ENCODE measurements at places on chromosomes 12 and 14.

GRCh38 chr12:119710374-119710964 is 42.5 kb downstream of the PRKAB1 start:
- no peak for DNase-seq

DNA sequence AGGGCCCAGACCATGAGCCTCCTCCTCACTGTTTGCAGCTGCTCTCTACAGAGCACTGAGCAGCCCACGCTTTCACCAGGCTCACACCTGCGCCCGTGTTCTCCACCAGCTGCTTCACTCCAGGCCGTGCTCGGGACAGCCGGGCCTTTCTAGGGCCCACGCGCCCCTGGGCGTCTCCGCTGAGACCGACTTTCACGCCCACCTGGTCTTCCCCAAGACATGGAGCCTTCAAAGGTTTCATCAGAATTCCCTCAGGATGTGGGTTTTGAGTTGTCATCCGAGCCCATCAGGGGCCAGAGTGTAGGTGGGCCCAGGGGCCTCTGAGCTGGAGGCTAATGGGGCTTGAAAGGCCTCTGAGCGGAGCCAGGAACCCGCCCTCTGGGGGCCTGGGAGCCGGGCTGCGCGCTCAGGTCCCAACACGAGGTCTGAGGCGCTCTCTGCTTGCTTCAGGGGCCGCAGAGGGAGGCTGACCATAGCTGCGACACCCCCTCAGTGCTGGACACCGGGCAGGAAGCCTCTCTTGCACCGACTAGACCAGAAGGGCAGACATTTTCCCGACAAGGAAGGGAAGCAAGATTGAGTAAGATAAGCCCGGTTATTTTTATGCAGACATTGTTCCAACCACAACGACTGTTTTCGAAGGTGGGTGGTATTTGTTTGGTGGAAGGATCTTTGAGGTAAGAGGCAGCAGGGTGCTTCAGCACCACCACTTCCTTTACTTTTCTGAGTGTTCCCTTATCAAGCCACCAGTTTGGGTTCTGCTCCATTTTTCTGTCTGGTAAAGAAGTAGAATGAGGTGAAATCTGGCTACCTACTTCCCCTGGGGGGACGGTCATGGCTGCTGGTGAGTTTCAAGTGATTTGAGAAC is 125.0 kb upstream of the FUT8 start:
- peak; percentile 45 for DNase-seq

- DNase-seq: no peak
Observed at GRCh38 chr12:103456006-103456405, 39.8 kb downstream of the C12orf42 start.

- no peak for DNase-seq
Observed at GRCh38 chr14:90717916-90718315, 98.3 kb downstream of the TTC7B start.

DNA sequence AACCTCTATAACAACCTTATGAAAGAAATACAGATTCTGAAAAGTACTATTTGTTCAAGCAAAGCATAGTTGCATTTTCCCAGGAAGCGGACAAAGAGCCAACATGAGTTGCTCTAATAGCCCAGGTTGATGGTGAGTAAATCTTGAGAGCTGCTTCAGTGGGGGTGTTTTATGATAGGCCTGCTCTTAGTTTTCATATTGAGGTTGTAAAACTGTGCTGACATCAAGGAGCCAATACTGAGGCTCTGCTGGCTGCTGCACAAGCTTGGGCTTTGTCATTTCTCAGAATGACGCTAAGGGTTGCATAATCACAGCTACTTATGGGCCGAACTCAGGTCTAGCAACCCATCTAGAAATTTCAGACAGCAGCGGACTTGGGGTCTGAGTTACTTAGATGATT is 11.5 kb downstream of the TBC1D30 start:
- DNase-seq: no peak
